ENCODE measurements at places on chromosomes 2 and 18.
A peak's percentile ranks its signal among the peaks of the same experiment; 100 is the strongest.

DNA sequence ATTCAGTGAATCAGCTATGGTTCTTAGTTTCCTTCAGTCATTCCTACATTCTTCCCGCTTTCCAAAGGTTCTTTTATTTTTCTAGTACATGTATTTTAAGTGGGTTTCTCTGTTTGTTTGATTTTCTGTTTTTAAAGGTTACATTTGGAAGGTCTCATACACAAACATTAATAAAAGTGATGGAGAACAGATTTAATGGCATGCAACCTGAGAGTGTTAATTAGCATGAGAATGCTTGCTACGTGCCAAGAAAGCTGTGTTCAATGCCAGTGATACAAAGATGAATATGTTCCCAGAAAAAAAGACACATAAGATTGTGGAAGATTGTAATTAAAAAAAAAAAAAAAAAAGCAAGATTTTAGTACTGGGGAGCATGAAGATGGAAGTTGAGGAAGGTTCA, 61.8 kb upstream of the CDC42EP3 start:
- no peak for DNase-seq

DNA sequence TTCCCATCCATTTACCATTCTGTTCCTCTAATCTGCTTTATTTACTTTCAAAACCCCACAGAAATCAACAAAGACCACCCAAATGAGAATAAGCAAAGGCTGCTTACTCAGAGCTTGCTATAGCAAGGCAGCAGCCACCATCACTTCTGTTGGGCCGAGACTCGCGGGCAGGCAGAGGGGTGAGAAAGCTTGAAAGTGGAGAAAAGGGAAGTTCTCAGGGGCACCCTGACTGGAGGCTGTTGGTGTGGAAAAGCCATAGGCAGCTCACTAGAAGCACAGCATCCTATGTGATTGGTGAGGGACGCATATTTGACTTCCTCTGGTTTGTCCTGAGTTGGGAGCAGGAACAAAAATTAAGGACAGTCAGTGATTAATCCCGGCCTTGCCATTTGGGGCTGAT, 269.7 kb upstream of the THSD7B start:
- no peak for DNase-seq

DNA sequence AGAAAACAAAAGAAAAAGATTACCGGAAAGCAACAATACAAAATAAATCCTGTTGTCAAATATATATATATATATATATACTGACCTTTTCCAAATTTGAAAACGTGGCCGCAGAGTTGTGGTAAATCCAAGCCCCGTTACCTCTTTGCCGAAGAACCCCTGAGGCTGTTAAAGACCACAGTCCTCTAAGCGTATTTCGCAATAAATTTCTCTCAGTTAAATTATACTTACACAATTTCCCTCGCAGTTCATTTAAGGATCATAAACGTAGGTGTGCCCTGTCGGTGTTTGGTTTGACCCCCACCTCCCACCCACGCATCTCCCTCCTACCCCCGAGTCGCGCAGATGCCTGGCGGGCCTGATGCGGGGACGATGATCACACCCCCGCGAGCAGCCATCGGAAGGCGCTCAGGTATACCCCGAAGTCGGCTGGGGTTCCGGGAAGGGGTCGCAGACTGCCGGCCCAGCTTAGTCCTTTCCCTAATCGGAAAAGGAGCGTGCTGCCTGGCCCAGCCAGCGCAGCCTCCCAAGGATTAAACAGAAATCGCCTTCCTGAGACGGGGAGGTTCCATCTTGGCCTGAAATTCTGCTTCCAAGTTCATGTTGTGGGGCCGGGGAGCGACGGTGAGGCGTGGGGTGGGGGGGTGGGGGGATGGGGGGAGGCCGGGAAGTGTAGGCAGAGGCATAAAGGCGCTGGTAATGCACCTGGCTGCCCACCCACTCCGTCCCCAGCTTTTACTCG, 2.9 kb upstream of the MEIS1 start:
- DNase-seq, result no peak

GRCh38 chr2:125185691-125186270, 1160.7 kb downstream of the CNTNAP5 start:
- DNase-seq, result no peak

DNA sequence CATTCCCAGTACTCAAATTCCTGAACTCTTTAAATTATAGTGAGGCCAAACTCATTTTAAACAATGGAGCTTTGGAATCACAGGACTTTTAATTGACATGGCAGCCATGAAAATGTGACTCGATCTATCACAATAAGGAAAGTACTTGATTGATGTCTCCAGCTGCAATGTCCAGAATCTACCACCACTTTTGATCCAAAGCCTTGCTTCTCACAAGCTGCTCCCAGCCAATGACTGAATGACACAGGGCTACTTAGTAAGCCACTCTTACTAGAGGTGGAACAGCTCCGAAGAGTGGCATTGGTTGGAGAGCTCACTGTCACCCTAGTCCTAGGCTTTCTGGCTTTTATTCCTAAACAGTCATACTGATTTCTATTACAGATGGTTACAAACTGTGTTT, 270.1 kb downstream of the IRS1 start:
- no peak for DNase-seq

DNA sequence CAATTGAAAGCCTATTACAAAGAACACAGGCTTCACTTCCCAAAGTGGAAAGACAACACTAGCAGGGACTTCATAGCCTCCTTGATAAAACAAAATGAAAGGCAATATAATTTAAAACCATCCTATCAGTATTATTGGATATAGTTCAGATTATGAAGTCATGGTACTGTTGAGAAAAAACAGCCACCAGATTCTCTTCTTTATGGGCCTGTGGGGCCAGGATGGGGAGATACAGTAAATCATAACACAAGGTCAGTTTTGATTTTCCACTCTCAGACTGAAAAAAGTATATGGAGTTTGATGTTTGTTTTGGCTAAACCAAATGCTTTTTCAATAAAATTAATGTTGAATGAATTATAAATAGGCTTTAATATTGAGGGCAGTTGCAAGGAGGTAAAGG, 129.1 kb downstream of the BCL2L11 start:
- no peak for DNase-seq

DNA sequence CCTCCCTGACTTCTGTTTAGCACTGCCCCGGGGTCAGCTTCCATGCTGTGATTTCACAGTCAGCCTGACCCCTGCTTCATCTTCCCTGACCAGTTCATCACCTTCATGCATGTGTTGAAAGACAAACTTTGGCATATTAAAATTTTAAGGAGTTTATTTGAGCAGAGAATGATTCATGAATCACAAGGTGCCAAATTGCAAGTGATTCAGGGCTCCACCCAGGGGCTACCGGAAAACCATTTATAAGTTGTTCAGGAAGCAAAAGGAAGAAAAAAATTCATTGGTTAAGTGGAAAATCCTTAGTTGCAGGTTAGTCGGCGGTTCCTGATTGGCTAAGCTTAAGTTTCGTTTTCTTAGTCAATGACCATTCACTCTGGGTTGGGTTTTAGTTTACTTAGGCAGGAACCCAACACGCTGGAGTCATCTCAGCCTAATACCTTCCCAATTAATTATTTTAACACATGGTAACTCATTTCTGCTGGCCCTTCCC, 10.6 kb downstream of the IL1F10 start:
- DNase-seq, result no peak

DNA sequence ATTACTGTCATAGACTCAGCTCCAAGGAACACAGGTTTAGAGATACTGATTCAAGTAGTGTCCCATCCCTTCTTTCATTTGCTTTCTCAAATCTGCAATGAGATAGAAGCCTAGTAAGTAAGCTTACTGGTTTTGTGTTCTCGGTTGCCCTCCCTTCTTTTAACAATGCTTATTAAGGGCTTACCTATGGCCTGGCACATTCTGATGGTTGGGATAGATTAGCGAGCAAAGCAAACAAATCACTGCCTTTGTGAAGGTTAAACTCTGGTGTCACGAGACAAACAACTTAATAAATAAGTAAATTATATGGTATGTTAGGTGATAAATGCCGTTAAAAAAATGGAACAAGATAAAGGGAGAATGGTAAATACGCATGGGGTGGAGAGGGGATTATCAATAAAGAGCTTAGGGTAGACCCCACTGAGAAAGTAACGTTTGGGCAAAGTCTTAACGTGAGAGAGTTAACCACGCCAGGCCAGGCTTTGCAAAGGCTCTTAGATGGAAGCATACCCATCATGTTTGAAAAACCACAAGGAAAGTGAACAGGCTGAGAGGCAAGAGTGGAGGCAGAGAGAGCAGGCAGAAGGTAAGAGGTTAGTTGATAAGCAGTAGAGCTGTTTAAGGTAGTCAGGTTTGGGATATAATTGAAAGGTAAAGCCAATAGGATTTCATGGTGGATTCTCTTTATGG, 31.0 kb downstream of the EIF2AK3 start:
- DNase-seq, result no peak

DNA sequence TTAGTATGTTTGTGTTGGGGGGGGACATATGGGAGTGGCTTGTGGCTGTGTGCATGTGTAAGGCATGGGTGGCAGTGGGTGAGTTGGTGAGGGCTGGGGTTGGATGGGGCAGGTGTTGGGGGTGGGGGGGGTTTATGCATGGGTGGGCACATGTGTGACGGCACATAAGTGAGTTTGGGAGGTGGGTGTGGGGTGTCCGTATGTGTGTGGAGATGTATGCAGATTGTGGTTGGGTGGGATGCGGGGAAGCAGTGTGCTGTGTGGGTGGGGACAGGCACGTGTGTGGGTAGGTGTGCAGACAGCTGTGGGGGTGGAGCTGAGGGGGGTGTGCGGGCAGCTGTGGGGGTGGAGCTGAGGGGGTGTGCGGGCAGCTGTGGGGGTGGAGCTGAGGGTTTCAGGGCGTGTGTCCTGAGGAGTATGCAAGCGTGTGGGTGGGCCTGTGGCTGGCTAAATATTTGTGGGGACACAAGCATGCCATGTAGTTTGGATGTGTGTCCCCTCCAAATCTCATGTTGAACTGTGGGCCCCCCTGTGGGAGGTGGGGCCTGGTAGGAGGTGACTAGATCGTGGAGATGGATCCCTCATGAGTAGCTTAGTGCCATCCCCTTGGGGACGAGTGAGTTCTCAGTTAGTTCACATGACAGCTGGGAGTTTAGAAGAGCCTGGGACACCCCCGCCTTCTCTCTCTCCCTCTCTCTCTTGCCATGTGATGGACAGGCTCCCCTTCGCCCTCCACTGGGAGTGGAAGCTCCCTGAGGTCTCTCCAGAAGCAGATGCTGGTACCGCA, 59.4 kb downstream of the ANKMY1 start:
- DNase-seq, result no peak

DNA sequence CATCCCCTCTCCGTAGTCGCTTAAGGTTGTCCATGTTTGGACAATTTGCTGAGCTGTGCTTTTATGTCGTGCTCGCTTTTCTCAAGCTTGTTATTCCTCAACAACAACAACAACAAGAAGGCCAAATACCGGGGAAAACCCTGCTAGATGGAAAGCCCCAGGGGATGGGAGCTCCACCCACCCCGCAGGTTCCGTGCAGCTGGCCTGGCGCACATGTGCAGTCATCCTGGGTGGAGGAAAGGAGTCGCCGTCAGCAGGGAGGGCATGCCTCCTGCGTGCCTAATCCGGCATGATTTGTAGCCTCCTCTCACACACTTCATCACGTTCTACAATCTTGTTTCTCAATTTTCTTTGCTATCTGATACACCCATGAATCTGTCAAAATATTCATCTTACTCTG, 87.4 kb upstream of the SALL3 start:
- DNase-seq, result no peak

DNA sequence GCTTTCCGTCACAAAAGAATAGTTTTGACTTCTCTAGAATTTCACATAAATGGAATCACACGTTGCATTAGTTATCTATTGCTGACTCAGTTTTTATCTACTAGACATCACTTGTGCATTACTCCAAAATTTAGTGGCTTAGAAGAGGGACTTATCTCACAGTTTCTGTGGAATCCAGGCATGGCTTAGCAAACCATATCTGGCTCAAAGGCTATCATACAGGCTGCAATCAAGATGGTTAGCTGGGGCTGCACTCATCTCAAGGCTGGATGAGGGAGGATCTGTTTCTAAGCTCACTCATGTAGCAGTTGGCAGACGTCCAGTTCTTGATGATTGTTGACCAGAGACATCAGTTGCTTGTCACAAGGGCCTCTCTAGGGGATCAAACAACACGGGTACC, 6.6 kb upstream of the DSC3 start:
- DNase-seq, result peak; percentile 91

DNA sequence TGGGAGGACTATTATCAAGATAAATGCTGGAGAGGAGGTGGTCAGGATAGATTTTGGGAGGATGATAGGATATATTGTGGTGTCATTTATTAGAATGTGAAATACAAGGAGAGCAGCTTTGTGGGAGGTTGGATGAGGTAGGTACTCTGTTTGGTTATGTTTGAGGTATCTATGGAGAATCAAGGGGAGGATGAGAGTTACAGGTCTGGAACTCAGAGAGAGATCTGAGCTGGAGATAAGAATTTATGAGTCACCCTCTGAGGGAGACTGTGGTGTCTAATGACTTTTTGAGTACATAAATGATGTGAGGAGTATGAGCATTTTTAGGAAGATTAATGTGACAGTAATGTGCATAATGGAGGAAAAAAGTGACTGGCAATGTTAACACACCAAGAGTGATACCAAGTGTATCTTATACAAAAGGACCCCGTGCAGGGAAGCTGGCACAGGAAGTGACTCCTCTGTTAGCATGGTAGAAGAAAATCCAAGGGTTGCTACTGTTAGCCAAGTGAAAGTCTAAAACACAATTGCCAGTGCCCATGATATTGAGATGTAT, 48.2 kb downstream of the CRIM1 start:
- no peak for DNase-seq

- no peak for DNase-seq
Observed at GRCh38 chr2:137770166-137770565, 194.1 kb upstream of the HNMT start.
